Fibroblast of skin of right quadriceps (primary cell): ENCODE measurements at places on chromosomes 3 and 15.

- peak; percentile 61 for DNase-seq
Observed at GRCh38 chr3:187836823-187837770, 91.8 kb upstream of the BCL6 start.

- DNase-seq: no peak
Observed at GRCh38 chr15:84899750-84900149, 15.3 kb downstream of the SLC28A1 start.

- no peak for DNase-seq
Observed at GRCh38 chr15:77831986-77832385, 199.3 kb upstream of the LINGO1 start.

DNA sequence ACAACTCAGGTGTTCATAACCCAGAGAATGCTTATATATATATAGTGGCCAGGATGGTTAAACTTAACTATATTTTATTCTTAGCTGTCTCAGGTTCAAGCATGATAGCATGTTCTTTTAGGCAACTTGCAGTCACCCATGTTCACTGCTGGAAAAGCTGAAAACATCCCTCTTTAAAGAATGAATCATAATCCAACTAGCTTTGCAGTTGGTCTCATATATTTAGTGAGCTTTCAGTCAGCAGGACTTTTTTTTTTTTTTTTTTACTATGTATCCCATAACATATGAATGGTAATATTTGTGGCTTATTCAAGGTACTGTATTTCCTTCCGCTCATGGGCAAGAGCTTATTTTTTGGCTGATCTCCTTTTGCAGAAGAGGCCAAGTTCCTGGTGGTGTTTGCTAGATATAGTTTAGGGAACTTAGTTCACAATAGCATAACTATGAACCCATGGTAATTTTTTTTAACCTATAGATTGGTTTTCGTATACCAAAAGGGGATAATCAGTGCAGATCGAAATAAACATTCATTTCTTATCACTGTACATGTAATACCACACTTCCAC is 77.6 kb downstream of the CMSS1 start:
- peak; percentile 69 for DNase-seq

GRCh38 chr3:64188810-64189560 is 36.3 kb downstream of the PRICKLE2 start:
- DNase-seq: peak; percentile 92

DNA sequence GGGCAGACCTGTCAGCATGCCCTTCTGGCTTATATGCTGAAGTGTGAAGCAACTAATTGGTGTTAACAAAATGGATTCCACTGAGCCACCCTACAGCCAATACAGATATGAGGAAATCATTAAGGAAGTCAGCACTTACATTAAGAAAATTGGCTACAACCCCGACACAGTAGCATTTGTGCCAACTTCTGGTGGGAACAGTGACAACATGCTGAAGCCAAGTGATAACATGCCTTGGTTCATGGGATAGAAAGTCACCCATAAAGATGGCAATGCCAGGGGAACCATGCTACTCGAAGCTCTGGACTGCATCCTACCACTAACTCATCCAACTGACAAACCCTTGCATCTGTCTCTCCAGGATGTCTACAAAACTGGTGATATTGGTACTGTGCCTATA is 9.4 kb downstream of the PIK3CB start:
- no peak for DNase-seq

GRCh38 chr15:79431636-79432344 is at the start of gene MINAR1:
TSS of gene MINAR1 (plus strand) at chr15:79432336. CDS start at chr15:79456148, 23,812 bp downstream.
- DNase-seq: peak; percentile 71

DNA sequence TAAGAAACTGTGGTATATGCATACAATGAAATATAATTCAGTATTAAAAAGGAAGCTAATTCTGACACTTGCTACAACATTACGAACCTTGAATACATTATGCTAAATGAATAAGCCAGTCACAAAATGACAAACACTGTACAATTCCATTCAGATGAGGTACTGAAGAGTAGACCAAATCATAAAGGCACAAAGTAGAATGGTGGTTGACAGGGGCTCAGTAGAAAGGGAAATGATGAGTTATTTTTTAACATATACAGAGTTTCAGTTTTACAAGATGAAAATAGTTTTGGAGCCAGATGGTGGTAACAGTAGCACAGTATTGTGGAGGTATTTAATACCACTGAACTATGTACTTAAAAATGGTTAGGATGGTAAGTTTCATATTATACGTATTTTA is 254.6 kb upstream of the RBMS3 start:
- DNase-seq: no peak

GRCh38 chr15:45133561-45133920 is 3.7 kb downstream of the DUOX1 start:
- no peak for DNase-seq

GRCh38 chr3:87207460-87207859 is 19.6 kb upstream of the CHMP2B start:
- peak; percentile 81 for DNase-seq

- no peak for DNase-seq
Observed at GRCh38 chr3:52925405-52926313, 28.3 kb upstream of the STIMATE start.

- peak; percentile 84 for DNase-seq
Observed at GRCh38 chr3:115623044-115623868, at the start of gene GAP43. TSS of gene GAP43 (plus strand) at chr3:115623510. CDS start at chr3:115623690, 180 bp downstream.

DNA sequence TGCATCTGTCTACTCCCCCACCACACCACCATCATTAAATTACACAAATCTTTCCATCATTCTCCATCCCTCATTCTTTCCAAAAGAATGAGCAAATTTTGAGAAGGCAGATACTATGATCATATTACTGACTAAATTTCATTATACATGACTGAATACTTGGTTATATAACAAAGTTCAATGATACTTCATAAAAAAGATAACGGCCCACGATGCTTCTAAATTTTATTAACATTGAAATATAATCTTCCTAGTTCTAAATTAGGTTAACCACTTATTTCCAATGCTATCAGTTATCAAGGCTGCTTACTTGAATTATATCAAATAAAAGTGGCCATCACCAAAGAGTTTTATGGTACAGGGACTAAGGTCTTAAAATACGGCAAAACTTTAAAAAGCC is 13.5 kb downstream of the HERC1 start:
- DNase-seq: no peak

- DNase-seq: no peak
Observed at GRCh38 chr3:161351330-161351729, 20.0 kb downstream of the SPTSSB start.

DNA sequence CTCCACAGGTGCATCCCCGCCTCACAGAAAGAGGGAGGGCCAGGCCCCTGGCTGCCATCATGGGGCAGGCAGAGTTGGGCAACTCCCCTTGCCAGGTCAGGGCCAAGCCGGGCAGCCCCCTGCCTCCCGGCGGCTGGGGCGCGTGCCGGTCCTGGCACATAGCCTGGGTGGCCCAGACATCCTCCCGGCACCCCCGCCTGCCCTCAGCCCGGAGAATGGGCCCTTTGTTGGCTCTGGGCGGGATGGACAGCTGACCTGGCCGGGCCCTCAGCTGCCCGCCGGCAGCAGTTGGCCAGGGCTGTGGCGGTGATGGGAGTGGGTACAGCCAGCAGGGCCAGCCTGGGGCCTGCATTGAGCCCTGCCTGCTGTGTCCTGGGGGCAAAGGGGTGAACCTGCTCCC is 16.5 kb downstream of the PLXNA1 start:
- DNase-seq: no peak

DNA sequence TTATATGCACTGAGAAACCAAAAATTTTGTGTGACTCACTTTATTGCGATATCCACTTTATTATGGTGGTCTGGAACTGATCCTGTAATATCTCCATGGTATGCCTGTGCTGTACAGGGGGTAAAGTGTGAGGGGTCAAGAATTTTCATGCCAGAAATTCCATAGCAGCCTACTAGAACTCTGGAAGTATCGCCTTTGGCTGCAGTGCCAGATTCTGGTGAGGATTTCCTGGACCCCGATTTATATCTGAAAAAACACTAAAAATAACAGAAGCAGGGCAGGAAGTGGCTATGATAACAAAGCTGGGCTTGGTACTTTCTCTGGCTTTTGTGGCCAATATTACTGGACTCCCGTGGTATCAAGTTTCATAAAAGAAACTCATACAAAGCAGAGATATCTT is 36.4 kb downstream of the CCDC80 start:
- peak; percentile 94 for DNase-seq

- no peak for DNase-seq
Observed at GRCh38 chr15:69323893-69324430, 25.2 kb downstream of the PAQR5 start.

GRCh38 chr3:129607391-129608068 is 1.1 kb upstream of the PLXND1 start:
- DNase-seq: no peak
